Activated CD8-positive, alpha-beta memory T cell treated with anti-CD3 and anti-CD28 coated beads for 1 hour (primary cell): ENCODE measurements at places on chromosomes 12 and 14.

DNA sequence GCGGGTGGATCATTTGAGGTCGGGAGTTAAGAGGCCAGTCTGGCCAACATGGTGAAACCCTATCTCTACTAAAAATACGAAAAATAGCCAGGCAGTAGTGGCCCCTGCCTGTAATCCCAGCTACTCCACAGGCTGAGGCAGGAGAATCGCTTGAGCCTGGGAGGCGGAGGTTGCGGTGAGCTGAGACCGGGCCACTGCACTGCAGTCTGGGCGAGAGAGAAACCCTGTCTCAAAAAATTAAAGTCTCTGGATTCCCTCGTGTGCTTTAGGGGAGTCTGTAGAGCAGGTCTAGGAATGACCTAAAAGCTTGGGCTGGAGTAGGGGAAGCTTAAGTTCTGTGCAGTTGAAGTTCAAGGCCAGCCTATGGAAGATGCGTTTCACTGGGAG is 697 bp upstream of the TULP3 start:
- DNase-seq = no peak

GRCh38 chr12:118103201-118103600 is 610 bp downstream of the VSIG10 start:
- DNase-seq = no peak

GRCh38 chr12:10363914-10364814 is 25.7 kb downstream of the KLRK1 start:
- no peak for DNase-seq

GRCh38 chr12:63980211-63980610 is 135.7 kb downstream of the SRGAP1 start:
- no peak for DNase-seq

DNA sequence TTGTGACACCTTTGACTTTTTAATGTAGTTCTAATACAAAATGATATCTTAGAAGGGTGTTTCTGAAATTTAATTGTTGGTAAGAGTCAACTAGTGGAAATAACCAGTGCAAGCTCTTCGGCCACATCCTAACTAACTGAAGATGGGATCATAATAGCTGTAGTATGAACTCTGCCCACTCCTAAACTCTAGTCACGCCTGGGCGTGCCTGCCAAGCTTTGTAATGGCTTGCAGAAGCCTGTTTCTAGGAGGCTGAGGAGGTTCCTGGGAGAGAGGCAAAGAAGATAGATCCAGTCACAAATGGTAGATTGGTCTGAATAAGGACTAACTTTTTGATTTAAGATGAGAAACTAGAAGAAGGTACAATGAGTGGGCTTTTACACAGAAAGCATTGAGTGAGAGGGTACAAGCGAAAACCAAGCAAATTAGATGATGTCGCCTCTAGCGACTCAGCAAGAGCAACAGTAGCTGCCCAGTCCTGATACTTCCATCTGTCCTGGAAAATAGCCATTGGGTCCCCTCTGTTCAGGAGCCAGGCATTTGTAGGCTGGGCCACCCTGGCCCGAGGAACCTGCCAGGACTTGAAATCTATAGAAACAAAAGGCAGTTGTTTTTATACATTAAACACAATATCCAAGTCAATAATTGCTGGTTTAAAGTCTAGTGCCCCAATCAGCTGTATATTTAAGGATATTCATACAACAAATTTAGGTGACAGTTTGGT is 148.8 kb downstream of the SLC38A4 start:
- DNase-seq = no peak

DNA sequence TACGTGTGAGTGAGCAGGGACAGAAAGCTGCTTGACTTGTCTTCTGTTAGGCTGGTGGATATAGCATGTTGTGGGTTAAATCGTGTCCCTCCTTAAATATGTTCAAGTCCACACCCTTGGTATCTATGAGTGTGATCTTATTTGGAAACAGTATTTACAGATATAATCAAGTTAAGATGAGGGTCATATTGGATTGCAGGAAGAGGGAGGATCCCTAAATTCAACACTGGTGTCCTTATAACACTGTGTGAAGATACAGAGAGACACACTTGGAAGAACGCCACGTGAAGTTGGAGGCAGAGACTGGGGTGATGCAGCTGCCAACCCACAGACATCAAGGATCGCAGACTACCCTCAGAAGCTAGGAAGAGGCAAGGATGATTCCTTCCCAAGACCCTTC is 275.2 kb upstream of the SSTR1 start:
- DNase-seq = no peak
